ENCODE measurements at places on chromosomes 11 and 22.

GRCh38 chr22:48299124-48299523 is 1528.5 kb downstream of the BRD1 start:
- no peak for DNase-seq

- peak; percentile 65 for DNase-seq
Measured at GRCh38 chr11:61745781-61746441, 6.5 kb upstream of the MYRF start.

GRCh38 chr22:29314537-29315285 is 786 bp downstream of the RASL10A start:
- no peak for DNase-seq

DNA sequence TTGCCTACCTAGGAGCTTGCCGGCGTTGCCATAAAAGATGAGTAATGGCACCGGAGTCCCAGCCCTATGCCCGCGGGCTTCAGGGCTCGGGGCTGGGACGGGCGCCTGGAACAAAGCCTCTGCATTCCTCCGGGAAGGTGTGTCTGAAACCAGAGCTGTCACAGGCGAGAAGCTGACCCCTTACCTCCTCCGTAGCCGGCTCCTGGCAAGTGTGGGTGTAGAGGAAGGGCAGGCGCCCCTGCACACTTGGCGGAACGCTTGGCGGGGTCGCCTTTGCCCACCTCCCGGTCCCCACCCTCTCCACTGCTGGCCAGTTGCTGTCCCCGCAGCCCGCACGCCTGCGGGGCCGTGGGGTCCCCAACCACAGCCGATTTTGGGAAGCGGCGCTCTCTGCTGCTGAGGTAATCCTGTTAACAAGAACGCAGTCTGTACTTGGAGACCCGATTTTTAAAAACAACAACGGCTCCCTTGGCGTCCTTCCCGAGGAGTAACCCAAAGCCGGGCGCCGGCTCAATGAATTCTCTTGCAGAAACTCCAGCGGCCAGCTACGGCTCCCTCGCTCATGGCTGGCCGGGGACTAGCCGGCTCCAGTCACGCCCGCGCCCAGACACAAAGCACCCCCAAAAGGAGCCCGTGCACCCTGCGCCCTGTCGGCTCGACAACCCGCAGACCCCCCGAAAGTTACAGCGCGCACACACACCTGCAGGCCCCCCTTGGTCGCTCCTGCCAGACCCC is 89.2 kb downstream of the PLEKHA7 start:
- peak; percentile 76 for DNase-seq

- no peak for DNase-seq
Measured at GRCh38 chr22:17241576-17242330, 22.5 kb upstream of the ADA2 start.

DNA sequence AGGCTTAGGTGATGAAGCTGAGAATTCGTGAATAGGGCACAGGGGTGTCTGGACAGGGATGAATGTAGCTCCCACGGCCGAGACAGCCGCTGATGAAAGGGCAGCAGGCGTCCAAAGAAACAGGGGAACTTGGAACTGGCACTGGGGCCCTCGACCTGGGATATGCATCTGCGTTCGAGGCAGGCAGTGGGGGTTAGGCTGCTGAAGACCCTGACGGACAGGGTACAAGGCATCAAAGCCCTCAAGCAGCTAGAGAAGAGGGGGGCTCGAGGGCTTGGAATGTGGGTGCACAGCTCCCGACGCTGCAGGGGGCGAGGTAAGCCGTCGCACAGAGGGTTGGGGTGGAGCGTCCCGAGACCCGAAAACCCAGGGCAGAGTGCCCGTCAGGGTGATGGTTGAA is 6.9 kb upstream of the SYT8 start:
- DNase-seq, result no peak

GRCh38 chr22:43381693-43382092 is 30.1 kb upstream of the MPPED1 start:
- DNase-seq, result no peak

Measured in kidney (tissue), 22 donors.